ENCODE measurements at places on chromosomes 4 and X.

DNA sequence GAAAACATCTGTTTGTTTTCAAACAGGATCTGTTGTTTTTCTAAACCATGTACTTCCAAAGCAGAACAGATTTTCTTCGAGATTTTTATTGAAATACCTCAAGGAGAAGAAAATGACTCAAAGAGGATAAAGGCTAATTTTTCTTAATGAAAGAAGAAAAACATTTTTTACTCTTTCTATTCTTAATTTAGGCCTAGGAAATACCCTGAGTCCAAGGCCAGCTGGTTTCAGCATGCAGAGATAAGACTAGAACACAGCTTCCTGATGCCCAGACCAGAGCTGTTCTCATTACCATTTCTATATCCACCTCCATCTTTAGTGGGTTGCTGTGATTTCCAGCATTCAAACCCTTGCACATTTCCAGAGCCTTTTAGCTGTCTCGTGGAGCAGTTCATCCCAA is 18.3 kb downstream of the GAB1 start:
- no peak for DNase-seq

GRCh38 chrX:17859609-17860178 is 1.4 kb downstream of the RAI2 start:
- DNase-seq, result no peak

DNA sequence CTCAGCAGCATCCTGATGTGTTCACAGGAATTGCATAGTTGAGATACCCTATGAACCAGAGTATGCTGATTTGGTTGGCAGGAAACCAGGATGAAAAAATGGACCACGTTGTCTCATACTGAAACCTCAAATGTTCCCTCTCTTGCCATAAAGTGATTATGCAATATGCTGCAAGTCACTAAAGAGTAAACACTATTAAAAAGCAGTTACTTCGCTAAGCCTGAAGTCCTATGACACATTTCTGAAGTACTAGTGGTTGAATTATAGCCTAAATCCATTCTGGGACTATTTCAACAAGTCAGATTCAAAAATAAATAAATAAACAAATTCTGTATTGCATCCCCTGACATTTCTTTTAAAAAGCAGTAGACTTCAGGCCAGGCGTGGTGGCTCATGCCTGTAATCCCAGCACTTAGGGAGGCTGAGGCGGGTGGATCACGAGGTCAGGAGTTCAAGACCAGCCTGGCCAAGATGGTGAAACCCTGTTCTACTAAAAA is 106.0 kb upstream of the NAP1L5 start:
- no peak for DNase-seq

DNA sequence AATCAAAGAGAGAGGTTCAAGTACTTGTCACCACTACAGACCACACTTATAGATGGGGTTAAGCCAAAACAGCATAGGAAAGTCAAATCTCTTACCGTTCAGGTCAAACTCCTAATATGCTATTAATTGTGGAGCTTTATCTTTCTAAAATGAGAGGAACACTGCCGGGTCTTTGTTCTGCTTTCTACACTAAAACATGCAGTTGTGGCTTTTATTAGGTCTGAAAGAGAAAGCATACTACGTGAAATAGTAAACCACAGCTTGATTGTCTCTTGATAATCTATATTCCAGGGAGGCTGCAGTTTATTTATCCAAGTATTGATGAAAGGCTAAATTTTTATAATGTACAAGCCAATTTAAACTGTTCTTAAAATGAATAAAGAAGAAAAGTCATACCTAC is 12.3 kb upstream of the INPP4B start:
- no peak for DNase-seq

DNA sequence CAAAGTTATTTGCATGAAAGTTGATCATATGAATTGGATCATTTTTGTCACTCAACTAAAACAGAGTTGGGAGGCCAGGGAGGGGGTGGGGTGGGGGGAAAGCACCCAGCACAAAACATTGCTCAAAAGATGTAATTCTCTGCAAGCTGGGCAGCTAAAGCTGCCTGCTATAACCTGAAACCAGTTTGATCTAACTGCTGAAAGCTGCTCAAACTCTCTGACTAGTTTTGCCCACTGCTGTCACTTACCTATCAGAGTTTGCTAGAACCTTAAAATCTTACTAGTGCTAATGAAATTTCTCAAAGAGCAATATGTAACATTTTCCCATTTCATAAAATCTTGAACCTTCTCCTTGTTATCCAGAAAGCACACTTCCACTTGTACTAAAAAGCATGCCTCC is 10.4 kb downstream of the CXCL8 start:
- DNase-seq, result no peak

- DNase-seq, result no peak
Observed at GRCh38 chrX:129933700-129934099, 27.7 kb downstream of the UTP14A start.

GRCh38 chr4:81600520-81601357 is 129.0 kb upstream of the RASGEF1B start:
- no peak for DNase-seq

- DNase-seq, result no peak
Observed at GRCh38 chr4:94389595-94390267, 47.1 kb upstream of the HPGDS start.

- DNase-seq, result no peak
Observed at GRCh38 chr4:17721496-17722355, 59.7 kb downstream of the FAM184B start.

- peak; percentile 53 for DNase-seq
Observed at GRCh38 chrX:19177721-19178120, 55.5 kb upstream of the ADGRG2 start.

DNA sequence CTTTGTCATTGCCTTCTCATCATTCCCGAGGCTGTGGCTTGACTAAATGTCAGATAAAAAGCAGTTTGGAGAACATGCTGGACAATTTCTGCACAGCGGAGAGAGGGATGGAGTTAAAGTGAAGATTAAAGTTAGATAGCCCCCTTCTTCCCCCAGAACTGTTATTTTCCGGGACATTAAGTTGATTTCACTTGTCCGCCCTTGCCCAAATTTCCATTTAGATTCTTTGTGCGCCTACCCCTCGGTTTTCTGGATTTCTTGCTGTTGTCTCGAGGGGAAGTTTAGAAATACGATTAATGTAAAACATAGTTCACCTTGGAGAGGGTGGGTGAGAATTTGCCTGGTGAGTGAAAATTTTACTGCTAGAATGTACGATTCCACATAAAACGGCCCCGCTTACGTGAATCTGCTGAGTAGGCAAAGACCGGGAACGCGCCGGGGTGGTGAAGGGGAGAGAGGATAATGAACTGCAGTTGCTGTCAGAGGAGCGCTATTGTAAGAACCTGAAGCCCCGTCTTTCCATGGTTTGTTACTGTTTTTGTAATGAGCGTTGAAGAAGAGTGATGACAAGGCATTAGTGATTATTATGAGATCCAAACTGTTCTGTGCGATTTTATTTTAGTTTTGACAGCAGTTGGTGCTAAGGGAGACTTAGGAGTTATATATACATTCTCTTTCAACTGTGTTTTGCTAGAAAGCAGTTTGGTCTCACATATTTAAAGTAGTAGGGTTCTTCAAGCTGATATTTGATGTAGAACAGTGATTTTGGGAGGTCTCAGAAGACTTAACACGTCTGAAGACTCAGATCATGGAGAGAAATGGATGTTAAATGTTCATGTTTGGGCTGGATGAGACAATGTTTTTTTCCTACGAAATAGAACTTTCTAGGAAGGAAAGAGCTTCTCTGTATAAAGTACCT is 73.0 kb downstream of the AFF1 start:
- peak; percentile 72 for DNase-seq

- DNase-seq, result no peak
Observed at GRCh38 chrX:44996277-44996676, 123.3 kb downstream of the KDM6A start.

DNA sequence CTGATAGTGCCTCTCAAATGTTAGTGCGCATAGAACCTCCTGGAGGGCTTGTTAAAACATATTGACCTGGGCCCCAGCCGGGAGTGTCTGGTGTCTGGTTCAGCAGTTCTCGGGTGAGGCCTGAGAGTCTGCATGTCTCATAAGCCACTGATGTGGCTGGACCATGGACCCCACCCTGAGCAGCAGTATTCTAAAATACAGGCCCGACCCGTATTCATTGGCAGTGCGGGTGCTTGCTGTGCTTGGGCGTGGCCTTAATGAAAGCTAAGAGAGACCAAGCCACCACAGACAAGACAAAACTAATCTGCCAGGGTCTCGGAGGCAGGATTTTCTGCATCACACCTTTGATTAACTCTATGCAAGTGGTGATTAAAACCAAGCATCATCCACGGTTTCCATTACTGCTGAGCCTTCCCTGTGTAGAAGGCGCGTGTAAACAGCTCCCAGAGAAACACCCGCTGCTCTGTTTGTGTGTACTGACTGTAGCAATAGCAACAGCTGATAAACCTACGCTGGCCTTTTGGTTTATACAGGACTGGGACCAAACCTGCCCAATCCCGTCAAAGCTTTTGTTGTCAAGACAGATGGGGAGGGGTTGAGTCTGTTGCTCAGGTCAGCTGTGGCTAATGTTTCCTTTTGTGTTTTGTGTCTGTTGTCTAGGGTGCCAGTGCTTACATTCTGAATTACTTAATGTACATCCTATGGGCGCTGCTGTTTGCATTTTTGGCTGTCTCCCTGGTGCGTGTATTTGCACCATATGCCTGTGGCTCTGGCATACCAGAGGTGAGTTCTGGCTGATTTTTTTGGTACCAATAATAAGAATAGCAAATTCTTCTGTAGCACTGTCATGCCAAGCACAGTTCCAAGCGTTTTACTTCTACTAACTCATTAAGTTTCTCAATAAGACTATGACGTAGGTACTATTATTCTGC is 40.8 kb downstream of the CLCN4 start:
- DNase-seq, result no peak

GRCh38 chrX:437661-438390 is 51.1 kb upstream of the PPP2R3B start:
- no peak for DNase-seq

DNA sequence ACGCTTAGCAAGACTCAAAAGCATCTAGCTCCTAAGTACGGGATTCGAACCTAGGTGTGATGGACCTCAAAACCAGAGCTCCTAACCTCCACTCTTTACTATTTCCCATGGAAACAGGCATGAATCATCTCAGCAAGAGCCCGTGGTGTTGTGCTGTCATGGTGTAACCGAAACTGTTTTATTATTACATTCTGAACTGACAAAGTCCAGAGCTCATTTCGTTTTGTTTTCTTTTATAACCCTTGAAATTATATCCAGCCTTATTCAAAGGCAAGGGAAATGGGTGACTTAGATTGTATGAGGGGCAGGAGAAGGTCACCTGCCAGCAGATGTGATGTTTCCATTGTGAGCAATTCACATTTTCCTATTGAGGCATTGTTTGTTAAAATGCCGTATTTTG is 301.1 kb downstream of the FRMPD4 start:
- no peak for DNase-seq

DNA sequence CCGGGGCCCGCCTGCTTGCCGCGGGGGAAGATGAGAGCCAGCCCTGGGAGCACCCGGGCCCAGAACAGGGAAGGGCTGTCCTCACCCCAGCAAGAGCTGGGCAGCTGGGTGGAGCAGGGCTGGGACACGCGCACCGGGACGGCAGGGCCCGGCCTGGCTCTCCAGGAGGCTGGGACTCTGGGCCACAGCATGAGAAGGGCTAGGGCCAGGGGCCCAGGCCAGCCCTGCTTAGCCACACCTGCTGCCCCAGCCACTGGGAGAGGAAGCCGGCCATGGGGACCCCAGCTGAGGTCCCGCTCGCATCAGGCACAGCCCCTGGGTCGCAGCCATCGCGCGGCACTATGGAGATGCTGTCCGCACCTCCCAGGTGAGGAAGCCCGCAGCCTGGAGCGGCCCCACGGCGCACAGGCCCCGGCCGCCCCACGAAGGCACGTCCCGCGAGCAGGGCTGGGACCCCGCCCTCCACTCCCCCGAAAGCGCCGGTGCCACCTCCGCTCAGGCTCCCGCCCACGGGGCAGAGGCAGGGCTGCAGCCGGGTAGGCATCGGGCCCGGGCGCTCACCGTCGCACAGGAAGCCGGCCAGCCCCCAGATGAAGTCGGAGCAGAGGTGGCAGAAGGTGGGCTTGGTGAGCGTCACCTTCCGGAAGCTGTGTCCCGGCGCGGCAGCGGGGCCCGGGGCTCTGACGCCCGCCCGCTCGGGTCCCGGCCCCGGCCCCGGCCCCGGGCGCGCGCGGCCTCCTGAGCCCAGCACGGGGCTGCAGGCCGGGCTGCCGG is 531 bp downstream of the DGKQ start:
- no peak for DNase-seq

- no peak for DNase-seq
Observed at GRCh38 chr4:56160636-56161035, 211.9 kb downstream of the CEP135 start.

DNA sequence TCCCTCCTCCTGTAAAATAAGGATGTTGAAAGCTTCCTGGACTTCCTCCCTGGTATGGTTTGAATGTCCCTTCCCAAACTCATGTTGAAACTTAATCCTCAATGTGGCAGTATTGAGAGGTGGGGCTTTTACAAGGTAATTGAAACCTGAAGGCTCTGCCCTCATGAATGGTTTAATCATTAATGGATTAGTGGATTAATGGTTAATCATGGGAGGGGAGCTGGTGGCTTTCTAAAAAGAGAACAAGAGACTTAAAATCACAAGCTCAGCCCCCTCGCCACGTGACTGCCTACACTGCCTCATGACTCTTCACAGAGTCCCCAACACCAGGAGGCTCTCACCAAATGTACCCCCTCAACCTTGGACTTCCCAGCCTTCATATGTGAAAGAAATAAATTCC is 124.6 kb upstream of the ANXA3 start:
- no peak for DNase-seq

DNA sequence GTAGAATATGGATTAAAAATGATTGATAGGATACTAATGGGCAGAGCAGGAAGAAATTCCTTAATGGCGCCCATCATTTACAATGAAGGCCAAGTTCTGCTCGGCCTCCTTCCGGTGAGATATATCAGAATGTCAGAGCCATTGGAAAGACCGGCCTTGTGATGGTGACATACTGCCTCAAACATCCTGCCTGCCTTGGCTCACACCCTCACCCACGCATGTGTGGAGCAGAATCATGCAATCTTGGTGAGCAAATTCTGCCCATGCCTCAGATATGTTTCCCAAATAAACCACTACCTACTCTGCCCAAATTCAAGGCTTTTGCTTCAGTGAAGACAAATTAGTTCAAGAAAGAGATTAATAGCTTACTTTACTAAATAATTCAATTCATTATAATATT is 163.3 kb downstream of the MID1 start:
- no peak for DNase-seq

DNA sequence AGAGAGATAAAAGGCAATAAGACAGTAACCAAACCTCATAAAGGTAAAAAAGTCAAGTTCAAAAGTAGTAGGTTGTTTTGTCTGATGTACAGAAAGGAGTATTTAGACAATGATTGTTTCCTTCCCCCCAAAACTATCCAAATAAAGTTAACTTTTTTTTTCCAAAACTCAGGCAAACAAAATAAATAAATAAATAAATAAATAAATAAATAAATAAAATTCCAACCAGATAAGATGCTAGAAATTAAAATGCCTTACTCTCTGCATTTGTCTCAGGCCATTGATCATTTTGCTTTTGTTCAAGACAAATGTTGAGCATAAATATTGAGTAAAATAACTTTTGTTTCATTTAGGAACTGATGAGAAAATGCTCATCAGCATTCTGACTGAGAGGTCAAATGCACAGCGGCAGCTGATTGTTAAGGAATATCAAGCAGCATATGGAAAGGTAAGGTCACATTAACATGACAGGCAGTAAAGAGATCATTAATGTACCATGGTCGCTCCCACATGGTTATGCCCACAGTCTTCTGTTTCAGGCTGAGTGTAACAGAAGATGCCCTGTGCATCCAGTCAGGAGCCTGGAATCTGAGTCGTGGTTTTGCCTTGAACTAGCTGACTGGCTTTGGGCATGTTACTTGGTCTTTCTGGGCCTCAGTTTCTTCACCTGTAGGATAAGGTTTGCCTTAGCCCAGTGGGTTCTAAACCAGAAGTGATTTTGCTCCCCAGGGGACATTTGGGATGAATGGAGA is 27.3 kb downstream of the ANXA3 start:
- no peak for DNase-seq

- DNase-seq, result no peak
Observed at GRCh38 chr4:3868211-3869173, 102.3 kb downstream of the ADRA2C start.

All from NCI-H187 (cell line).